Cortex of kidney (tissue), 1 donor: ENCODE measurements at places on chromosomes 5 and 9.

- no peak for DNase-seq
Measured at GRCh38 chr5:111856876-111857466, 100.0 kb upstream of the NREP start.

- DNase-seq = no peak
Measured at GRCh38 chr5:124461941-124462340, 284.5 kb downstream of the ZNF608 start.

GRCh38 chr5:18394443-18394804 is 760.2 kb downstream of the TAF11L14 start:
- DNase-seq = no peak

DNA sequence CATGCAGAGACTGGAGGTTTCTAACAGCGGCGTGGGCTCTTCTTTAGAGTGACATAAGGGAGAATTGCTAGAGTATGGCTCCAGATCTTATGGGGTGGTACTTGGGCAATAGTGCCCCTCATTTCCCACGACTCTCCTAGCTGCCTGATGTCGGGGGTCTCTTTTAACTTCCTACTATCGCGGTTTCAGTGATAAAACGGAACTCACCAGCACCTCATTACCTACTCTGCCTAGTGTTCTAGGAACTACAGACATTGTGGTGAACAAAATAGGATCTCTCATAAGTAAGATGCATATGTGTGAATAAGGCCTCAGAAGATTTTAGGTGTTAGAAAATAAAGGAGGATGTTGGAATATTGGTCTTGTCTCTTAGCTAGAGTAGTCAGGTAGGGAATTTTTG is 1.1 kb downstream of the ICE1 start:
- DNase-seq = no peak

DNA sequence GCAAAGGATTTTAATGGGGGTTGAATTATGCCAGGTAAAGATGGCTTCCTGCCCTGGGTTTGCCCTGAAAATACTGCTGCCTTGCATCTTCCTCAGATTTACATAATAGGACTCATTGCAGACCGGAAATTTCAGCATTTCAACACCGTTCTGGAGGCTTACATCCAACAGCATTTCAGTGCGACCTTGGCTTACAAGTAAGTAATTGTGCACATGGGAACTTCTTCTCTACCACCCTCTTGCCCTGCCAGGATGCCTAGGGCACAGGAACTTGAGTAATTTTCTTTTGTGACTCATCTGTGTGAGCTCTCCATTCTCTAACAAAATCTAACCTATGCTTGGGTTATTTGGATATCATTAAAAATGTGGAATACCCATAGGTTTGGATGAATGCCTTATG is 80.2 kb downstream of the DOCK2 start:
- DNase-seq = no peak

DNA sequence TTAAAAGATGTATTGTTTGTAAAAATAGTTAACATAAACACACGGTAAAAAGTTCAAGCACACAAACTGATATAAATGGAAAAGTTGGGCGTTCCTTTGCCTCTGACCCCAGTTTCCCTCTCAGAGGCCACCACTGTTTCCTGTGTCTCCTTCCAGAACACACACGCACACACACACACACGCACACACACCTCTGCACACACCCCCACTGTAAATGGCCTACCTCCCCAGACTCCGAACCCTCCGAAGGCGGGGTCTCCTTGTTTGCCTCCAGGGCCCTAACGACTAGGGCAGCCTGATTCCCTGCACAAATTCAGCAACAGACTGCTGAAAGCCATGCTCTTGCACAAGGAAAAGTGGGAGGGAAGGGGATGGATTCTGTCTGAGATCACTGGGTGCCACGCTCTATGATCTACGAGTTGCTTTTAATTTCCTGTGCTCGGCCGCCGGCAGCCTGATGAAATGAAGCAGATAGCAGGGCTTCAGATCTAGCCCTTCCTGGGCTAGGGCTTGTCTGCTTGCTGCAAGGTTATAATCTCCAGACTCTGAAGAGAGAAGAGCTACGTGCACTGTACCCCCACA is 184.0 kb upstream of the IL12B start:
- no peak for DNase-seq

- no peak for DNase-seq
Measured at GRCh38 chr9:87734106-87734505, 8.2 kb downstream of the CTSL start.

DNA sequence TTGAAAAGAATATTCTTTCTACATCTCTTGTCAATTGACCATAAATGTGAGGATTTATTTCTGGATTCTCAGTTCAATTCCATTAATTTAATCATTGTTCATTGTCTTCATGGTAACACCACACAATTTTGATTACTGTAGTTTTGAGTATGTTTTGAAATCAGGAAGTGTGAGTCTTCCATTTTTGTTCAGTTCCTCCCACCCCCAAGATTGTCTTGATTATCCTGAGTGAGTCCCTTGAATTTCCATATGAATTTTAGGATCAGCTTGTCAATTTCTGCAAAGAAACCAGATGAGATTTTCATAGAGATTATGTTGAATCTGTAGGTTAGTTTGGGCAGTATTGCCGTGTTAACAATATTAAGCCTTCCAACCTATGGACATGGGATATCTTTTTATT is 9.5 kb downstream of the CYFIP2 start:
- DNase-seq = no peak

- DNase-seq = no peak
Measured at GRCh38 chr5:104793755-104794080, 1231.1 kb upstream of the NUDT12 start.

- no peak for DNase-seq
Measured at GRCh38 chr5:23996525-23996924, 489.1 kb downstream of the PRDM9 start.

DNA sequence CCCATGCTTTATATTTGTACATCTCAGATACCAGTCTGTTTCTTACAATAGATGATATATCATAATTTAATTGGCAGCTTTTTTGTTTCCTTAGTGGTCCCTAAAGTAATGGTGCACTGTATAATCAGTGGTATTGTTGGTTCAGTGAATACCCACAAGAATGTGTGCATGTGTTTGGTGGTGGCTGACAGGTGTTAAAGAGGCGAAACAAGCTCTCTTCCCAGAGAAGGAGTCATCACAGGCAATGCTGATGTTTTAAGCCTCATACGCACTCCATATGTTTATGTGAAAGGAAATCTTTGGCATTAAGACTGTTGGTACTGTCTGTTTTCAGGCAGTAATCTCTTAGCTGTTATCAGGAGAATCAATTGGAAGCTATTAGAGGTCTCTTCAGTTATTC is 49.2 kb upstream of the KIAA1958 start:
- DNase-seq = no peak

DNA sequence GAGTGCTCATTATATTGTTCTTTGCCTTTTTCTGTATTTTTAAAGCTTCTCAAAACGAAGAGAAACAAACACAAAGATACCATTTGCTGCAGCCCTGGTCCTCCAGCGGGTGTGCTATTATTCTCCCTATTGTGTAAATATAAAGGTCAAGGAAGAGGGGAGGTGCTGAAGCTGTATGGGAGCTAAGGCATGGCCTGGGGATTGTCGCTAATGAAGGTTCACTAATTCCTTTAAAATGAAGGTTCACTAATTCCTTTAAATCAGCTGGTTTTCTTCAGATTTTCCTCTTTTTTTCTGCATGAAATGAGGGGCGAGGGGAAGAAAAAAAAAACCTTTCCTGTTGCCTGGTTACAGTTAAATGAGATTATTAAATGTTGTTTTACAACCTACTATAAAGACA is 74.5 kb upstream of the MAP1B start:
- DNase-seq = no peak

DNA sequence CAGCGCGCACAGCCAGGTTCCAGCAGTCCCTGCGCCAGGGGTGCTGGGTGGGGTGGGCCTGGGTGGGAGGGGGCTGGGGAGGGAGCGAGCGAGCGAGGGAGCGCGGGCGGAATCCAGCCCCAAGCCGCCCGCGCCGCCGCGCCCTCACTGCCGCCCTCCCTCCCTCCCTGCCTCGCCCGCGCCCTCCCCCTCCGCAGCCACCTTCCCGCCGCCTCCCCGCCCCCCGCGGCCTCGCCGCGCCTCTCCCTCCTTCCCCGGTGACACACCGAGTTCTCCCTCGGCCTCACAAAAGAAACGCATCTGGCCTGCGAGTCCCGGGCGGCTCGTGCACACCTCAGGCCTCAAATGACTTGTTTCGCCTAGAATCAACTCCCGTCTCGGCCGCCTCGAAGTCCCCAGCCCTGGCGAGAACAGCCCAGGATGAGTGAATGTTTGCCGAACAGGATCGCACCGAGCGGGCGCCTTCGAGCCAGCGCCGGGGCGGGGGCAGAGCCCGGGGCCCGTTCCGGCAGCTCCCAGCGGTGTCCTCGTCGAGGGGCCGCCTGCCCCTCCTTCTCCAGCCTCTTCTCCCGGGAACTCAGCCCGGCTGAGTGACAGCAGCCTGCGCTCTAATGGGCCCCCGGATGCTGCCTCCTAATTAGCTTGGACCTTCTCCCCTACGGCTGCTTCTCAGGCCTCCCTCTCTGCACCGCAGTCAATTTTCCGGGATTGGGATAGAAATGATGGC is 371 bp upstream of the PITX1 start:
- no peak for DNase-seq

GRCh38 chr5:58582019-58582802 is 664 bp upstream of the RAB3C start:
- no peak for DNase-seq

- DNase-seq = no peak
Measured at GRCh38 chr9:35907711-35908503, 1.4 kb upstream of the SPAAR start.

- no peak for DNase-seq
Measured at GRCh38 chr9:121071370-121071755, 3.4 kb upstream of the CNTRL start.

DNA sequence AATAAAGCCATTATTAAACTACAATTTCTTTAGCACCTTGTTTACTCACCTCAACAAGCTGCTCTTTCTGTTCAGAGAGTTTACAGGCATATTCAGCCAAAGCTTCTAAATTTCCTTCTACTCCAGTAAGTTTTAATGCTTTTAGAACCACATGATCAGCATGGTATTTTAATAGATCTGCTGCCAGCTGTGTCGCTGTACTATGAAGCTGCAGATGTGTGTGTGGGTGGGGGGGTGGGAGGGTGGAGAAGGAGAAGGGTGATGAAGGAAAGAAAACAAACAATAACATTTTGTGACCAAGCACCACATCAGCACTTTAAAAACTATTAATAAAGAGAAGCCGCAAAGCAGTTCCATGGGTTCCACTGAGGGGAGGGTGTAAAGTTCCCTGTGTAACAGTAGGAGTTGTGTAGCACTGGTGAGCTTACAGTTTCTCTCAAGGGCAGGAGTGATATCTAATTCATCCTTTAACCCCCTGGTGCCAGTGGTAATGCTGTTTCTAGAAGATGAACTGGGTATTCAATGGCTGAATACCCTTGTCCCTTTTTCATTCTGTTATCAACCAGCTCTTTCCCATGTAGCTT is 38.5 kb downstream of the ABITRAM start:
- DNase-seq = no peak

GRCh38 chr5:130279386-130279785 is 375.1 kb downstream of the CHSY3 start:
- DNase-seq = no peak

DNA sequence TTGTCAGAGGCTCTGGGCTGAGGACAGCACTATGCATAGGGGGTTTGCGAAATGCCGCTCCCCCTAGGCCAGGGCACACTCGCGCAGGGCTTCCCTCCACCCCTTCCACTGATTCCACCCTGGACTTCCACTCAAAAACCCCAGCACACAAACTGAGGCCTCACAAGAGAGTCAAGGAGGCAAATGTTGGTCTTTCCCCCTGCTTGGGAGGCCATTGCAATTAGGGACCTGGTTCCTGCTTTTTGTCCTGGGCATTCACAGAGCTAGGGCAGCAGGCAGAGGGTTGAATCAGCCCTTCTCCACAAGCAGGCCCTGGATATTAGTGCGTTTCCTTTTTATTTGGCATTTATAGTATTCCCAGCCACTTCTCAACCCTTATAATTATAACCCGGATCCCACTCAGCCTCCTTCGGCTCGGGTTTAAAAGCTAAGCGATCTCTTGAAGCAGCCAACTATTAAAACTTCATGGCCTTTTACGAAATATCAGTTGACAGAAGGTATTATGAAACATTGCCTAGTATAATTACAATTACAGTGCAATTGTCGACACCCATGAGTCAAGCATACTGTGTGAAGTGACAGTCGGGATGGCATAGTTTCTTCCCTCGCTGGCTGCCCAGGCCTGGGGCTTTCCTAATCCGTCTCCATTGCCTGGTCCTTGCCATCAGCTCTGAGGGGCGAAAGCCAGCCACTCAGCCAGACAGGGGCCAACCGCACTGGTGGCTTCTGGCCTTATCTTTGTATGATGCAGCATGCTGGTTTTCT is 285.5 kb upstream of the MAP3K1 start:
- no peak for DNase-seq

- DNase-seq = no peak
Measured at GRCh38 chr9:26665666-26666065, 226.9 kb downstream of the CAAP1 start.

GRCh38 chr5:64949331-64949730 is 180.6 kb downstream of the CWC27 start:
- no peak for DNase-seq

- DNase-seq = no peak
Measured at GRCh38 chr9:123389070-123389469, 33.1 kb downstream of the CRB2 start.
